ENCODE measurements at places on chromosomes 1 and 21.
A peak's percentile ranks its signal among the peaks of the same experiment; 100 is the strongest.

DNA sequence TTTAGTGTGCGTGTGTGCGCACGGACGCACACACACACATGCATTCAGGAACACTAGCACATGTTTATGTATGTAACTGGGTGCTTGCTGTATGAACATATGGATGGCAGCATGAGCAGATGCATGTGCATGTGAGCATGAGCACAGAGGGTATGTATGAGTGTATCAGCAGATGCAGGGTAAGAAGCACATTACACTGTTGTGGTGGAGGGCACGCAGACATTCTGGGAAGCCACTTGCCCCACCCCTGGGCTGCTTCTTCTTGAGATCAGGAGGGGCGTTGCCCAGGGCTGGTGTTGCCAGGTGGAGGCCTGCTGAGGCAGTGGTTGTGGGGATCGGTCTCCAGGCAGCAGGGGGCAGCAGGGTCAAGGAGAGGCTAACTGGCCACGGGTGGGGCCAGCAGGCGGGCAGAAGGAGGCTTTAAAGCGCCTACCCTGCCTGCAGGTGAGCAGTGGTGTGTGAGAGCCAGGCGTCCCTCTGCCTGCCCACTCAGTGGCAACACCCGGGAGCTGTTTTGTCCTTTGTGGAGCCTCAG, 3.9 kb upstream of the P3R3URF start:
- DNase-seq = no peak

DNA sequence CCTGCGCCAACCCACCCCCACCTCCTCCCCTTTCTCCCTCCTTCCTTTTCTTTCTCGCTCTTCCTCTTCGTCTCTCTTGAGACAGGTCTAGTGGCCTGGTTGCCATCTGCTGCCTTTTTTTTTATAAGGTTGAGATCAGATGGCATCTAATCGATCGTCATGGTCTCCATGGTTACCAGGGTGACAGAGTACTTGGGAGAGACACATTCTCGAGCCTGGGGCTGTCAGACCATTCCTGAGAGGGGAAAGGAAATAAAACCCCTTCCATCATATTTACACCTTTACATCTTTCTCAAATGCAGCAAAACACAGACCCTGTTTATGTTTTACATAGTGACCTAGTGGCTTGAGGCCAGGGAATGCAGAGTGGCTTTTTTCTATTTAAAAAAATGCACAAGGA, 53.5 kb upstream of the SLC22A15 start:
- no peak for DNase-seq

- DNase-seq = no peak
These were observed 12.7 kb downstream of the MTFR1L start for GRCh38 chr1:25832336-25833037.

GRCh38 chr1:206831650-206832049, 33.8 kb upstream of the IL20 start:
- no peak for DNase-seq

DNA sequence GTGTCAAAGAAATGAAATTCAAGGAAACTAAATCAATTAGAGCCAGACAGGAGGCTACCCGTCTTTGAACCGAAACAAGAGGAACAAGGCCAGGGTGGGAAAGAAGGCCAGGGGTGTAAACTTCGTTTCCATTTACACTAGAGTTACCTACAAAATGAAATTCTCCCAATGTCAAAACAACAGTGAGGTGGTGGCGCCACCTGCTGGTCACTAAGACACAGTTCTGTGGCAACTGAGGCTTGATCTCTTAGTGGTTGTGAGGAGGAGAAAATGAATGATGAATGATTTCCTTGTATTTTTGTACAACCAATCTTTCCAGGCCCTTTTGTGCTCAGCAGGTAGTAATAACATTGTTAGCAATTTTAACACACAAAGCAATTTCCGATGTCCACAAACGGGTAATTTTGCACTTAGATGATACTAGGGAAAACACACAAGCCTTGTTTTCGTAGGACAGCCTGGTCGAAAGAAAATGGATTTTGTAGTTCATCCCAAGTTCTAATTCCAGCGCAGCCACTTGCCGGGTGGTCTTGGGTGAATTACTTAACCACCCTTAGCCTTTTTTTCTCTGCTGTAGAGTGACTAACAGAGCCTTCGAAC, 54.8 kb upstream of the SOD1 start:
- DNase-seq = peak; percentile 52

GRCh38 chr1:87045761-87046304, 131.4 kb downstream of the HS2ST1 start:
- peak; percentile 13 for DNase-seq

DNA sequence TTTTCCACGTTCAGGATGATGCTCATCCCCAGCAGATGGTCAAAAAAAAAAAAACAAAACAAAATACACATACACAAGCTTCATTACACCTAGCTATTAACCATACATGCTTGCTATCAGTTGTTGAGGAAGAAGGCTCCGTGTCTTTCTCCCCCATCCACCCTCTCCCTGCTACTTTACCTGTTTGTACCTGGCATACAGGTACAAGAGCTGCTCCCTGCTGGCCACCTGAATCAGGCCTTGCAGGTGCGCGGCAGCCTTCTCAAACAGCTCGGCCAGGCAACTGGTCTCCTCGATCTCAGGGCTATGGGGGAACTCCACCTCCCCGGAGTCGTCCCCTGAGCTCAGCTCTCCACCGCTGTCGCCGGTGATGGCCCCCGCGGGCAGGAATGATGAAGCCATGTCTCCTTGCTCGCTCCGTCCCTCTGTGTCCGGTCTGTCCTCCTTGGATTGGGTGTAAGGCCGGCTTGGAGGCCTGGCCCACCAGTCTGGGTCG, 464 bp downstream of the ACBD6 start:
- no peak for DNase-seq

- DNase-seq = no peak
These were observed 2.9 kb upstream of the MATN1 start for GRCh38 chr1:30726236-30726635.

- DNase-seq = no peak
These were observed 28.0 kb downstream of the CRYAA start for GRCh38 chr21:43196826-43197225.

- DNase-seq = no peak
These were observed 6.3 kb downstream of the JMJD4 start for GRCh38 chr1:227728892-227729143.

DNA sequence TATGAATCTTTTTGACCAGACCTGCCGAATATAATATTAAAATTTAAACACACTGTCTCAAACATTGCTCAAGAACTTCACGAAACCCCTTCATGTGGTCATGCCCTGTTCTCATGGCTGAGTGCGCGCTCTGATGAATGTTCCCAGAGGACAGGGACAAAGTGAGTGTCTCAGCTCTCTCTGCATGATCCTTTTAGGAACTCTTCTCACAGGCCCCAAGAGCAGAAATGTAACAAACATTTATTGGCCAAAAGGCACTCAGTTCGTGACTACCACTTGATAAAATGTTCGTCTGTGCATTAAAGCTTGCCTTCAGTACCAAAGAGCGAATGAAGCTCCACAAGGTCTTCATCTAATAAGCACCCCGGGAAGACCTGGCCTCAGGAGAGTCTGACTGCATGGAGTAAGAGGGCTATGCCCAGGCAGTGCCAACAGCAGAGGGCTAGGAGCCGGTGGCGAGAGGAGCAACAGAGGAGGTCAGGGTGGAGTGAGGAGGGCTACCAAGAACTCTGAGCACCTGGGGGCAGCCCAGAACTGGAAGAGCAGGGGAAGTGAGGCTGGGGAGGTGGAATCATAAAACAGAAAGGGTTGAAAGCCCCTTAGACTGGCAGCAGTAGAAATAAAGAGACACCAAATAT, 171.1 kb downstream of the RHOU start:
- DNase-seq = no peak

DNA sequence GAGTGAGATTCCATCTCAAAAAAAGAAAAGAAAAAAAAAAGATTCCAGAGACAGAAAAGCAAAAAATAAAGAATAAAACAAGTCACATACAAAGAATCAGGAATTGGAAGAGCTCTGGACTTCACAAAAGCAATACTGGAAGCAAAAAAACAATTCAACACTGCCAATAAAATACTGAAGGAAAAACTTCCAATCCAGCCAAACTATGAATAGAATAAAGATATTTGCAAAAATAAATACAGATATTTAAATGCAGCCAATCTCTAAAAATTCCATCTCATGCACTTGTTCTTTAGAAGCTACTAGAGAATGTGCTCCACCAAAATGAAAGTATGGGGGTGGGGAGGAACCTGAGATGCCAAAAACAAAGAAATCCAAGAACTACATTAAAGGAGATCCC, 29.4 kb upstream of the RBM34 start:
- no peak for DNase-seq

DNA sequence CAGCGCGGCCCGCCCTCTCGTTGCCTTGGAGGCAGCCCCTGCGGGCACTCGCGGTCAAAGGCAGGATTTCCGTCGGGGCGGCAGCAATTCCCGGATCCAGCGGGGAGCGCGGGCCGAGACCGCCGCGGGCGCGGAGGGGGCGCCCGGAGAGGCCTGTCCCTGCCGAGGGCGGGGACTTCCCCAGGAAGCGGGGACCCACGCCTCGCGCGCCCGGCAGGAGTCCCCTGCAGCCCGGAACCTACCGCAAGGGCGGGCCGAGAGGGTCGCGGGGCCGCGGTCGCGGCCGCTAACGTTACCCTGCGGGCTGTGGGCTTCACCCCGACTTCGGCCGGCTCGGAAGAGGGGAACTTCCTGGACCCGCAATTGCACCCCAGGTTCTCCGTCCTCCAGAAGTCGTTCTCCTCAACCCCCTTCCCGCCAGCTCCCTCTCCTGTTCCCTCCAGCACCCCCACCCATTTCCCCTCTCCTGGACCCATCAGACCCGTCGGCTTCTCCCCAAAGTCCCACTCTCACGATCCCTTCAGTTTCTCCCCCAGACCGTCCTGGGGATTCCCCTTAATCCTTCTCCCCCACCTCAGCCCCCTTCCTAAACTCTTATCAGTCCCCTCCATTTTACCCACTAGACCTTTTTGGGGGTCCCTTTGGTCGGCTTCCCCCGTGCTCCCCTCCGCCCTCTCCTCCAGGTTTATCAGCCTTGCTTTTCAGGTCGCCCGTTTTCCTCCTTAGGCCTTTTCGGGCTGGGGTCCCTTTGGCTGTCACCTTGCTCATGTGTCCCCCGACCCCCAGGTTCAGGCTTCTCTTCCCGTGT, 604 bp downstream of the FGR start:
- peak; percentile 45 for DNase-seq

GRCh38 chr1:8361198-8361849, 43.4 kb downstream of the SLC45A1 start:
- no peak for DNase-seq

GRCh38 chr1:109919303-109919702, 8.7 kb downstream of the CSF1 start:
- DNase-seq = no peak

GRCh38 chr1:89624715-89625323, 8.1 kb upstream of the LRRC8C start:
- no peak for DNase-seq

- DNase-seq = no peak
These were observed 20.5 kb downstream of the STPG1 start for GRCh38 chr1:24392982-24393650.

DNA sequence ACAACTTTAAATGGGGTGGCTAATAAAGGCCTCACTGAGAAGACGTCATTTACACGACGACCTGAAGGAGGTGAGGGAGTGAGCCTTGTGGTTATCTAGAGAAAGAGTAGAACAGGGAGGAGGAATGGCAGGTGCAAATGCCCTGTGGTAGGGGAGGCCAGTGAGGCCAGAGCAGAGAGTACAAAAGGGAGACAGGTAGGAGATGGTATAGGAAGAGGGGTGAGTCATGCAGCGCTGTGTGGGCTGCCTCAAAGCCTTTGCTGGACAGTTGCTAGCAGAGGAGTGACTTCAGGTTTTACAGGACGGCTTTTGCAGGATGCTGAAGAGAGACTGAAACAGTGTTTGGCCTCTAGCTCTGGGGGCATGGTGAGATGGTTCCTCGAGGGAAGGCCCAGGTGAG, 116.0 kb downstream of the IER5 start:
- DNase-seq = no peak

- no peak for DNase-seq
These were observed 56.9 kb downstream of the CD58 start for GRCh38 chr1:116513956-116514355.

DNA sequence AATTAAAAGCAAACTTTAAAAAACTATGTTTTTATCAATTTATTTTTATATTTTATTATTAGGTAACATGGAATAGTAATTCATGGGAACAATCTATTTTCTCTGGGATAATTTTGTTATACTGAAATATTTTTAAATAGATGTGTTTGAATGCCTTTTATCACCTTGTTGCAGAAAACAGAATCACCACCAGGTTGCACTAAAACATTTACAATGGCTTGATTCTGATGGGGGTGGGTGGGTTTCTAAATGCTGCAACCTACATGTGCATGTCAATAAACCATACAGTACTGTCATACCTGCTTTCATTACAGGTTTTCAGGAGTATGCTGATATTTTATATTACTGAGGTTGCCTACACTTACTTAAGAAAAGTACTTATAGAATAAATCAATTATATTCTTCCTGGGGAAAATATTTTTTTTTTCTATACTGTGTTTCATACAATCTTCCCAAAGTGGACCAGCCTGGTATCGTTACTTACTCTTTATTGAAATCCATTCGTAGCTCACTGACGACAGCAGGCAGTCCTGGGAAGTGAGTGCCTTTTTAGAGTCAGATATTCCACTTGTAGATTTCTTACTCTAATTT, 132.8 kb downstream of the PTPRC start:
- no peak for DNase-seq

DNA sequence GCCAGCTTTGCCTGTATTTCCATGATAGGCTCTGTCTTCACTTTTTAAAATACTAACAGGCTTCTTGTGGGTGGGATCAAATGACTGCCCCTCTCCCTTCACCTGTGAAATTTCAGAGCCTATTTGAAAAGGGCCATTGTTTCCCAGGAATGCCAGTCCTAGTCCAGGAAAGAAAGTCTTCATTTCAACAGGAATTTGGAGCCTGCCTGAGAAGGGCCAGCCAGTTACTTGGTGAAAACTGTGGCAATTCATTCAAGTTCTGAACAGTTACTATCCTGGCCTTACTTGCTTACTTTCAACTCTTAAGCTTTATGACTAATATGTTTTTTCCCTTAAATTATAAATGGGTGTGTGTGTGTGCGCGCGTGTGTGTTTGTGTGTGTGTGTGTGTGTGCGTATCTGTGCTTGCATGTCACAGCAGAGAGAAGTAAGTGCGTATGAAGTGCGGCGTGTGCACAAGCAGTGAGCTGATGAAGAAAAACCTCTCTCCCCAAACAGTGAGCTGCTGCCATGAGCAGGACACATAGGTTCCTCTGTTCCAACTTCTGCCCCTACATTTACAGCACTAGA, 67.5 kb upstream of the RNPC3 start:
- DNase-seq = no peak

DNA sequence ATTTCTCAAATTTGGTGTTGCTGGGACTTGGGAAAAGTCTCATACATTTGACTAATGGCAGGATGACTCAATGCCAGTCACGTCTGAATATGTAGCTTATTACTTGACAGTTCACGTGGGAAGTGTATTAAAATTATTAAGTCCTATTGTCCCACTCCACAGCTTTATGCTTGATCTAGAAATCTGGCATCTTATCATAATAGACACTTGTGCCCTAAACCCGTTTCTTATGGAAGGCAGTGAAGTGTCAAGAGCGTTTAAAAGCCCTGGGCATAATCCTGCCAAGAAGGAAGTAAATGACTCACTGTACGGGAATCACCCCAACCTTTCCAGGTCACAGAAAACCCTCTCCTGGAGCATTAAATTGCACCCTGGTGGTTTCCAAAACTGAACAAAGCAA, 207.4 kb downstream of the APP start:
- no peak for DNase-seq

Measured in activated T-cell treated with anti-CD3 and anti-CD28 coated beads for 48 hours (primary cell).